H4 (cell line): ENCODE measurements at places on chromosomes 5 and 9. TPM values are rescaled to one million over a fixed set of nuclear protein-coding genes. Genes with fewer than 3 reads are reported as not detected.

DNA sequence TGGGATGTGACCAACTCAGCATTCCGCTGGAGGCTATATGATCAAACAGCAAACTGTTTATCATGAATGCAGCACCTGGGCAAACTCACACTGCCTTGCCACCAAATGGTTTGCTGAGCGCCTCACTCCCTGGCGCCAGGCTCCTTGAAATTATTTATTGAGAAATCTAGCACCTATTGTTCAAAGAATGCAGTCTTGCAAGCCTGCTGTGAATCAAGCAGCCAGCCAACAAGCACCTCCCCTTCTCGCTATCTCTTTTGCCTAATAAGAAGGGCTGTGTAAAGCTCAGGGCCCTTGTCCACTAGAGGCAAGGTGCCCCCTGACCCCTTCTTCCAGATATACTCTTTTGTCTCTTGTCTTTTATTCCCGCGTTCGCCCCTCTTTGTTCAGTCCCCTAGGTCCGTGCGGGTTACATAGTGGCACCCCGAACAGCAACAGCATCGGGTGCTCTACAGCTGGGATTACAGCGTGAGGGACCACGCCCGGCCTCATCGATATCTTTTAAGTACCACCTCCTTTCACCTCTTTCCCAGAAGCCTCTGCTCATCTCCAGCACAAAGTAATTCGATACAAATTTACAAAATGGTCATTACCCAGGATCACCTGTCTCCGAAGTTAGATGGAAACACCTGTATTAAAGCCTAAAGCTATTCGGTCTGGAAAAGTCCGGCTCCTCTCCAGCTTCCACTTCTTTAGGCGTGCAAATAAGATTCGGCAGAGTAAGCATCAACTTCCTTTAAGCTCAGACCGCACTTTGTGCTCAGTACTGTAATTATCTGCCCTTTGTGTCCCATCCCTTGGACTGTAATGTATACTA is 896 bp downstream of the RIGI start:
- no peak for DNase-seq

The SPEF2 gene
- 5.0 and 7.8 TPM in 2 replicates for total RNA-seq

- DNase-seq: peak; percentile 27
Observed at GRCh38 chr5:60677850-60678664, 21.9 kb downstream of the DEPDC1B start.

The PRRX2 gene
- 16.5 and 18.9 TPM in 2 replicates for total RNA-seq

- DNase-seq: no peak
Observed at GRCh38 chr9:137985637-137986071, 108.1 kb downstream of the CACNA1B start.

- no peak for DNase-seq
Observed at GRCh38 chr9:134851020-134851419, 29.6 kb upstream of the FCN2 start.

DNA sequence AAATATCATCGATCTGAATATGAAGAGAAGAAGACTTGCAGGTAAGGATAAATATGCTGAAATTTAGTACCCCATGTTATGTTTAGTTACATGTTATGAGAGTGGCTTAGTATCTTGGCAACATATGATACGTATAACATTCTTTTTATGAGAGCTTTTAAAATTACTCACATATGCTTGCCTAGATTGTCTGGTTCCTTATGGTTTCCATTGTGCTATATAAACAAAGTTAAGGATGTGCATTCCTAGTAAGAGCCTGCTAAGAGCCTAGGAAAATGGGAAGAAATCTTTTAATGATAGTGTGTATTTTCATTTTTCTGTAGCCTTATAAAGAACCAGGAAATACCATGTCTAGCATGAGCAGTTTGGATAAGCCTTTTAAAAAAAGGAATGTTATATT is 112.0 kb upstream of the KCNN2 start:
- DNase-seq: no peak

DNA sequence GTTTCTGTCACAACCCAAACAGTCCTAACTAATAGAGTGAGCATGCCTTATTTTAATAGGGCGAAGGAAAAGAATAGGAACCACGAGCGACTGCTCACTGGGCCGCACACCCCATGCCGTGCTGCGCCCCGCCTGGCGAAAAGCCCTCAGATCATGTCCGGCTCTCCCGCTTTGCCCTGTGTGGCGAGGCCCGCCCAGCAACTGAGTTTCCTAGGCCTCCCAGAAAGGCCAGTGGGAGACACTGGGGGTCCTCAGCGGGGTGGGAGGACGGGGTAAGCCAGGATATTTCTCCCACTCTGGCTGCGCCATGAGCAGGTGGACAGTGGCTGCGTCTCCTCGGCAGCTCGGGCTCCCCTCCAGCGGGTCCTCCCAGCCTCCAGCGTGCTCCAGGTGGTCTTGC is 138.0 kb downstream of the GAPVD1 start:
- no peak for DNase-seq

DNA sequence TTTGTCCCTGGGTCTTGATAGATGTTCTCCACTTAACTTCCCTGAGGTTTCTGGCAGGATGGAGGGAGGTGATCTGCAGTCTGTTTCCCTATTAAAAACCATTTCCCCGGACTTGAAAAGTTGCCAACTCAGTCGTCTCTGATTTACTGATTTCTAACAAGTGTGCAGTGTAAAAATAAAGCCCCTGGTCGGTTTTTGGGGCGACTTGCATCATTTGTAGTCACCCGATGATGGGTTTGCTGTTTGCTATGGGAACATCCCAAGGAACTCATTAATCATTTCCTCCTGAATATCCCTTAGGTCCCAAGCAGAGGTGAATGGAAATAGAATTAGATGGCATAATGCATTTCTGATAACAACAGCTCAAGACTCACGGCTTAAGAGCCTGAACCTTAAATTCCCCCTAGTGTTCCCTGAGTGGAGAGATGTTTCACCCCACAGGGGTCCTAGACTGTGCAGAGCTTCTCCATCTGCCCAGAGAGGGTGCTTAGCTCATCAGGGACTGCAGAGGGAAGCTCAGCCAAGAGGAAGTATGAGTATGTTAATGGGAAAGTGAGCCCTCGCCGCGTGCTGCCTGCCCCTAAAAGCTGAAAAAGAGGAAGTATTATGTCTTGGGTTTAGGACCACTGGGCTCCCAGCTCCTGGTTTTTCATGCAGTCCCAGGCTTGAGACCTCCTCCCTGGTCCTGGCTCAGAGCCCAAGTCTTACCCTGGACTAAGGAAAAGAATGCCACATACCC is 115.1 kb upstream of the DAP start:
- no peak for DNase-seq

- no peak for DNase-seq
Observed at GRCh38 chr9:134693641-134694367, 52.2 kb downstream of the COL5A1 start.
